CD4-positive, CD25-positive, alpha-beta regulatory T cell (primary cell): ENCODE measurements at places on chromosomes 7 and 10. TPM values are rescaled to one million over a fixed set of nuclear protein-coding genes. Genes with fewer than 3 reads are reported as not detected.

The TUBAL3 gene
- 0.31 TPM for polyA plus RNA-seq

- peak; percentile 3 for DNase-seq
Observed at GRCh38 chr10:68526634-68527307, 552 bp downstream of the SLC25A16 start.

The STAG3 gene
- polyA plus RNA-seq, result 0.82 TPM

GRCh38 chr7:117673367-117673766 is 193.5 kb downstream of the CFTR start:
- no peak for DNase-seq

- DNase-seq, result no peak
Observed at GRCh38 chr10:118986815-118987790, 42.4 kb upstream of the NANOS1 start.

The CHAT gene
- polyA plus RNA-seq, result not detected

DNA sequence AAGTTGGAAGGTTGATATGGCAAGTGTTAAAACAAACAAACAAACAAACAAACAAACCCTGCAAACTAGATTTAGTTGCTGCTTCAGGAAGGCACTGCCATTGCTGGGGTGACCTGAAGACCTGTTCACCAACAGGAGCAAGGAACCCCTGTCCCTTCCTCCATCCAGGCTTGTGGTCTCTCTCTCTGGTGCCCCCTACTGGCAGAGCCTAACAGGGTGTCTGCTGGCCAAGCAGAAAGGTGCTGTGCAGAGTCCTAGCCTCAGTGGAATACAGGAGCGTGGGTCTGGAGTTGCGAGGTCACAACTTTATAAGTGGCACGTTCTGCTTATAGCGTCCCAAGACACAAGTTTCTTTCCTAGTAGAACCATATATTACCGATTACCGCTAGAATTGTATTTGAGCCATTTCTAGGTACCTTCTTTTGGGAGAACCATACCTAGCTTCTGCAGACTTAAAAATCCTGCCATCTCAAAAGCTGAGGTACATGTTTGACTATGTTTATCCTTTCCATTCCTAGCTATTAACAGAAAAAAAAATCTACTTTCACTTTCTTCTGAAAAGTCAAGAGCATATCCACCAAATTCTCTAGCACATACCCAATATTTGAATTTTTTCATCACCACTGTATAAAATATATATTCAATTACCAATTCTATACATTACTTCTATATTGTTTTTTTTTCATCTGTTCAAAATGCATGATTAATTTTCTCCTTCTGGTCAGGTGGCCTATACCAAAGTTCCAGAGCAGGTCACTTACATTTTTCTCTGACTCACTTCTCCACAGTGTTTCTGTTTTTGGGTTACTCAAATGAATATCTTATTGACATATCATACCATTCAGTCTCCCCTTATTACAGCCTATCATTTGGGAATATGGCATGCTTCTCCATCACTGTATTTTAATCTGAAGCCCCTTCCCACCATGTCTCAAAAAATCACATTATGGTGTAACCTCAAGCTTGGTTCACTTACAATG is 29.1 kb upstream of the CALD1 start:
- peak; percentile 50 for DNase-seq

DNA sequence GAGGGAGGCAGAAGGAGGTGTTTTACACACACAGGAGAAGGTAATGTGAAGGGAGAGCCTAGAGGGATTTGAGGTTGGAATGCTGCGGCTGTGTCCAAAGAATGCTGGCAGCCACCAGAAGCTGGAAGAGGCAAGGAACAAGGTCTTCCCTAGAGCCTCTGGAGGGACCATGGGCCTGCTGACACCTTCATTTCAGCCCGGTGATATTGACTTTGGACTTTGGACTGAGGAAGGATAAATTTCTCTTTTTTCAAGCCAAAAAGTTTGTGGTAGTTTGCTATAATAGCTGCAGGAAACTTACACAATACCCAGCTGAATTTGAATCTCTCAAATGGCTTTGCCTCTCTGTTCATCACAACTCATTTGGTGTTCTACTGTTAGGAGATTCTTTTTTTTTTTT is 34.6 kb downstream of the UBN2 start:
- DNase-seq, result no peak

- DNase-seq, result no peak
Observed at GRCh38 chr7:80247144-80247543, 112.5 kb downstream of the GNAI1 start.

DNA sequence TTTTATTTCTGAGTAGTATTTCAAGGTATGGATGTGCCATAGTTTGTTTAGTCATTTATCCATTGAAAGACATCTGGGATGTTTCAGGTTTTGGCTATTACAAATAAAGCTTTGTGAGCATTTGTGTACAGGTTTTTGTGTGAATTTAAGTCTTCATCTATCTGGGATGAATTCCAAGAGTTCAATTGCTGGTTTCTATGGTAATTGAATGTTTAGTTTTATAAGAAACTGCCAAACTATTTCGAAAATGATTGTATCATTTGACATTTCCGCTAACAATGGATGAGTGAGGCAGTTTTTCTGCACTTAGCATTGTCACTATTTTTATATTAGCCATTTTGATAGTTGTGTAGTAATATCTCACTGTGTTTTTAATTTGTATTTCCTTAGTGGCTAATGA is 99.4 kb downstream of the WDFY4 start:
- DNase-seq, result no peak

The CFTR gene
- not detected for polyA plus RNA-seq

The RABGEF1 gene
- 19.1 TPM for polyA plus RNA-seq

DNA sequence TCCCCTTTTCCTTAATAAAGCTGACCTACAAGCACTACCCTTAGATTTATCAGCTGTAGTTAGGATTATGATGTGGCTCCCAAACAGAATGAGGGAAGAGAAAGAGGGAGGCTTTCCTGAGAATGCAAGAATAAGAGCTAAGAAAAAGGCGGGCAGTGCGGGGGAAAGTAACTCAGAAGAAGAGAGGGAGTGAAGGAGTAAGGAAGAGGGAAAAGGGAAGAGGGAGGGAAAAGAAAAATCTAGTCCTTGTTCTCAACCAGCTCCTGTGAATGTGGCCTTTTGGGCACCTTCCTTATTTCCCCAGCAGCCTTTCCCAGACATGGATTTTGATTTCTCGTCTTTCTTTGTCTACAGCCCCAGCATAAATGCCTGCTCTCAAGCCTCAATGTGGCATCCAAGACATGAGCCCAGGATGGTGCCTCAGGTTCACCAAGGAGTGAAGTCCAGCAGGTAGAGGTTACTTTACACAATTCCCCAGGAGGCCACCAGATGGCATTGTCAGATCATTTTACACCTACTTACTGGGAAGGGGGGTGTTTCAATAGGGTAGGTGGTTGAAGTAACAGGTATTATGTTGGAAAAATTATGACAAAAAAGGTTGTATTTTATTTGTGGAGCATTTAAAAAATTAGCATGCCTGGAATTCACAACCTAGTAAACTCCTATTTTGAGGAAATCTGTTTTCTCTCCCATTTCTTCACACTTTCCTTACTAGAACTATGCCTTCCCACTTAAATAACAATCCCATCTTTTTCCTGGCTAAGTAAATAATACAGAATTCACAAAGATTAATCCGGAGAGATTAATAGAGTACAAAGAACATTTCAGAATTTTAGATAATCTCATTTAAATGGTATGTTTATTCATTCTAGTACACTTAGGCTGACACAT is 106.5 kb downstream of the HTR7 start:
- DNase-seq, result peak; percentile 44

DNA sequence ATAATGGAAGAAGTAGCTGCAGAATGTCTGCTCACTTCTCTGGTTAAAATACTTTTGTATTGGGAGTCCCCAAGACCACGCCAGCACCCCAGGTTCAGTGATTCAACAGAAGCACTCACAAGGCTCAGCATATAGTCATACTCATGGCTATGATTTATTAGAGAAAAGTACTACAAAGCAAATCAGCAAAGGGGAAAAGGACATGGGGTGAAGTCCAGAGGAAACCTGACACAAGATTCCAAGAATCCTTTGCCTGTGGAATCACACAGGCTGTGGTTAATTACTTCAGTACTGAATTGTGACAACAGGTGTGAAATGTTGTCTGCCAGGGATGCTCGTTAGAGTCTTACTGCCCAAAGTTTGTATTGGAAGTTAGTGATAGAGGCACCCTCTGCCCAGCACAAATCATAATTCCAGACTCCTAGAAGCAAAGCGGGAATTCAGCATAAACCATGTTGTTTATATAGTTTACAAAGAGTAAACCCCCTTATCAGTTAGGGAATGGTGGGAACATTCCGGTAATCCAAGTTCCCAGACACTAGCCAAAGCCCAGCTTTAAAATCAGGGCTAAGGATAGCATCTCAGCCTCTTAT is 79.4 kb downstream of the HYCC1 start:
- DNase-seq, result no peak

DNA sequence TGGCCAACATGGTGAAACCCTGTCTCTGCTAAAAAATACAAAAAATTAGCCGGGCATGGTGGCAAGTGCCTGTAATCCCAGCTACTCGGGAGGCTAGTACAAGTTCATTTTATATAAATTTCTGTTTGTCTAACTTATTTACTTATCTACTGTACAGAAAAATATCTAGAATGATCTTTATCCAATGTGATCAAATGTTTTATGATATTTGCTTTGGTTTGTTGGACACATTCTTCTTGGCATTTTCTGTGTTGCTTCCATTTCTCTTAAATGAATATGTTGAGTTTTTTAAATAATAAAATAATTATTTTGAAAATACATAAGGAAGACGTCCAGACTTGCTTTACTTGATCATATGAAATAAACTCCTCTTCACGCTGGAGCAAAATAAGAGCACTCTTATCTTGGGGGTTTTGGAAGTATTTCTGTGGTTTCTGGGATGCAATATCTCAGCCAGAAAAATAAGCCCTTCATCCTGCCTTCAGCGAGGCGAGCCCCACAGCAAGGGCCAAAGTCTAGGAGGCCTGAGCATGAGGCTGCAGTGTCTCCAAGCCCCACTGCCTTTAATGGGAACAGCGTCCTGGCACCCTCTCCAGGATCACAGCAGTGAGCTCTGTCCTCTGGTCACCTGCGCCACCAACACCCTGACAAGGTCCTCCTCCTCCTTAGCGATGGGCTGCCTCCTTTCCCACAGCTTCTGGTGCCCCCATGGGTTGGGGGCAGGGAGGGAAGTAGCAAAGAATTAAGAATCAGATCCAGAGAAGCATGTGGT is 480.2 kb downstream of the KCNMA1 start:
- no peak for DNase-seq

DNA sequence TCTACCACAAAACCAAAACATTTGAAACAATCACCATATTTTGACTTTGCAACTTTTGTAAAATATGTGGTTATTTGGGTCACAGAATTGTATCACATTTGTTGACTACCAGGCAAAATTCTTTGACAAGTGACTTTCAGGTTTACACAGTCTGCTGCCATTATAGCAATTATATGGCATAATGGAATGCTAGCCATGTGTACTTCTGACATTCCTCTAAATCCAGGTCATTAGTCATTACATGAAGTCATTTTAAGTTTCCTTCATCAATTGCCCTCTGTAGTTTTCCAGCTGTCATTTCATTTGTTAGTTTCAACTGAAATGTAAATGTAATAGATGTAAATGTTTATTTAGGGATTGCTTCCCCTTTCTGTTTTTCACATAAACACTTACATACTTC is 137.5 kb downstream of the IMMP2L start:
- no peak for DNase-seq

GRCh38 chr7:156964971-156965370 is 15.5 kb downstream of the NOM1 start:
- DNase-seq, result no peak

DNA sequence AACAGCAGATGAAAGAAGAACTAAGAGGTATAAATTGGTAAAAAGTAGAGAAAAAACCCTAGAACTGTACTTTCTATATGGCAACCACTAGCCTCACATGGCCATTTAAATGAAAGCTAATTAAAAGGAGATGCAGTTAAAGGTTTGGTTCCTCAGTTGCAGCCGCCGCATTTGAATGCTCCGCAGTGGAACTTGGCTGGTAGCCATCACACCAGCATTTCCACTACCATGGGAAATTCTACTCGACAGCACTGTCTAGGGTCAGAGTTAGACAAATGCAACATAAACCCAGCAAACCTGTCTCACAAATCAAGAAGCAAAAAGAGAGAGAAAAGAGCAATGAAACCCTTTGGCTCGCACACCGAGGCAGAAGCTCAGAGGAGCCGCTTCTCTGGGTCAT is 29.7 kb downstream of the VIPR2 start:
- DNase-seq, result no peak

- DNase-seq, result no peak
Observed at GRCh38 chr7:101535351-101535751, 93.7 kb downstream of the MYL10 start.

The COL17A1 gene
- not detected for polyA plus RNA-seq

DNA sequence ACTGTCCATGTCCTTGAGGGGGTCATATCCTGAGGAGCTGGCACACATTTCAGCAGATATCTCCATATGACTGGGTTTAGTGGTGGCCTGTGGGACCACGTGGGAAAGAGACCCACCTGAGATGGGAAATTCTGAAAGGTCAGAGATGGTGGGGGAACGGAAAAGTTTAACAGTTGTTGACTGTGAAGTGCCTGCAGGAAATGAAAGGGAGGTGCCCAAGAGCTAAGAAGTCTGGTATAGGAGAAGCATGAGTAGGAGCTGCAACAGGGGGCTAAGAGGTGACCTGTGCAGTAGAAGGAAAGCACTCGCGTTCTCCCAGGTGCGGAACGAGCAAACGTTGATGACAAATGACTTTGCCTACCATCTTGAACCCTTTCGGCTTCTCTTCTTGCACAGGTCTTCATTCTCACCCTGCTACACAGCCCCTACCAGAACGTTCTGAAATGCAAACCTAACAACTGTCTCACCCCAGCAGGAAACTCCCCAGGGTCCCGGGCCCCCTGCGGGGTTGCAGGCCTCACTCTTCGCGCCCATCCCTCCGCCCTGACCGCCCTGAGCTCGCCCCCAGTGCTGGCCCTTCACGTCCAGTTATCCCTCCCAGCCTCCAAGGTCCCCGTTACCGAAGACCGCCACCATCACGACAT is 9.8 kb upstream of the FXYD4 start:
- DNase-seq, result no peak

DNA sequence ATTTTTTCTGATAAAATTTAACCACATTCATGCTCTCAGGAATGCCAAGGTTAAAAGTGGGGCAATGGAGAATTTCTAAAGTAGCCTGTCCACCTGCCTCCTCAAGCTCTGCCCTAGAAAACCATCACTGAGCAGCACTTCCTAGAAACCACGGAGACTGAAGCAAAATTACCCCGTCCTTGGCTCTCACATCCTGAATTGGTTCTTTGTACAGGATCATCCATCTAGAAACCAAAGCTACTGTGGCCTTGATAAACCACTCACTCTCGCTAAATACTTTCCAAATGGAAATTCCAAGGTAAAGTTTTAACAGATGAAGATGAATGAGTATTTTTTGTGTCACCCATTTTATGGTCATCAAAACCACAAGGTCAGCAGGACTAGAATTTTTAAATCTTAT is 96.6 kb downstream of the AVL9 start:
- no peak for DNase-seq

DNA sequence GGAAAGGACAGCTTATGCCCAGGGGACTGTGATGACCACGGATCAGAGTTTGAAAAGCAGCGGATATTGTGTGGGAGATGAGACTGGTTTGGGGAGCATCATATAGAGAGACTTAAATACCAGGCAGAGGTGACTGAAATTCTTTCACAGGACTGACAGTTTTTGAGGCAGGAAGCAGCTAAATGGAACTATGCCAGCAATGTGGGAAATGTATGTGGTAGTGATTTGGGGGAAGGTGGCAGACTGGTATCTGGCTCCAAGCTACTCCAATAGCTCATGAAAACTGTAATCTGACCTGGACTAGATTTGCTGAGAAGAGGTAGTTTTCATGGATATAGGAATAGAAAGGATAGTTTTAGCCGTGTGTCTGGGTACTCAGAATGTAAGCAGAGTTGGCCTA is 592.6 kb downstream of the REEP3 start:
- DNase-seq, result no peak

GRCh38 chr7:99393355-99394187 is 14.8 kb downstream of the PDAP1 start:
- DNase-seq, result no peak
